ENCODE measurements at places on chromosomes 2 and 18.

- DNase-seq: no peak
These were observed 24.5 kb downstream of the MALT1 start for GRCh38 chr18:58695772-58696171.

DNA sequence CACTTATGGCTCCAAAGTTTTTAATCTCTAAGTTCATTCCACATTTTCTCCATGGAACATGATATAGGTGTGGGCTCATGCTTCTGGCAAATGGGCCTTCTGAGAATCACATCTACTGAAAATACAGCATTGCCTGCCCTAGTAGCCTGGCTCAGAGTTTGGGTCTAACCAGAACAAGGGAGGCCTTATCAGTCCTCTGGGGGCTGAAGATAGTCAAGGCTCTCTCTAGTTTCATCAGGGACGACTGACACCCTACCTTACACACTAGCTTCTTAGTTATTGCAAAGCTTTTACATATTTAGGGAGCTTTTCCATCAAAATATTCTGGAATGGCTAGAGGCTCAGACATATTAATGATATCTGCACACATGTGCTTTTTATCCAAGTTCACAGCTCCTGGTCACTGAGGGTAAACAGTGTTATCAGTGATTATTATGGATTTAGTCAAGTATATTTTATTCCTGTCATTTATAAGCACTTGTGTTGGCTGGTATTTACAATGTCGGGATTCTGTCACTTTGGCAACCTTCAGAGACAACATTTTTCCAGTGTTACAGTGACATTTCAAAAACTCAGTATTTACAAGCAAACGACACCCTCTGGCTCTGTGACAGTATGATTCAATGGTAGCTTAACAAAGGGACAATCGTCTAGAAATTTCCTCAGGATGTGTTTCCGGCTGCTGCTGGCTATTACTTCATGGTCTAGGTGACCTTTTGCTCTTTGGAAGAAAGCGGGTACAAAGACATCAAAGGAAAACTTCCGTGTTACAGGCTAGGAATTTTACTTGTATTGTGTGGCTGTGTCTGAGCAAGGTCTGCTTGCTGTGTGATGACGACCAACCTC lies 200.6 kb downstream of the TCF4 start:
- no peak for DNase-seq

DNA sequence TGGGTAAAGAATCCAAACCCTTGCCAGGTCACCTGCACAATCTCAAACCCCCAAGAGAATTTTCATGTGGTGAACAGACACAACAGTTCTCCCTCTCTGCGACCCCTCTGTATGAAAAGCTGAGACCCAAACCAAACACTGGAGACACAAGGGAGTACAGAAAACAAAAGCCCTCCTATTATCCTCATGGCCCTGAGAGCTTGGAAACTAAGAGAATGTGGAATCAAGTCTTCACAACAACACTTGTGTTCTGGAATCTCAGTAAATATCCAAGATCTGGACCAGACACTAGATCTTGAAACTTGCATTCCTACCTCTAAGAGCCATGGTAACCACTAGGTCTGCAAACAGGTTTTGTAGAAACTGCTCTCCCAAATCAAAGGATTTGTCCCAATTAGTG lies 50.1 kb upstream of the CCDC150 start:
- no peak for DNase-seq

DNA sequence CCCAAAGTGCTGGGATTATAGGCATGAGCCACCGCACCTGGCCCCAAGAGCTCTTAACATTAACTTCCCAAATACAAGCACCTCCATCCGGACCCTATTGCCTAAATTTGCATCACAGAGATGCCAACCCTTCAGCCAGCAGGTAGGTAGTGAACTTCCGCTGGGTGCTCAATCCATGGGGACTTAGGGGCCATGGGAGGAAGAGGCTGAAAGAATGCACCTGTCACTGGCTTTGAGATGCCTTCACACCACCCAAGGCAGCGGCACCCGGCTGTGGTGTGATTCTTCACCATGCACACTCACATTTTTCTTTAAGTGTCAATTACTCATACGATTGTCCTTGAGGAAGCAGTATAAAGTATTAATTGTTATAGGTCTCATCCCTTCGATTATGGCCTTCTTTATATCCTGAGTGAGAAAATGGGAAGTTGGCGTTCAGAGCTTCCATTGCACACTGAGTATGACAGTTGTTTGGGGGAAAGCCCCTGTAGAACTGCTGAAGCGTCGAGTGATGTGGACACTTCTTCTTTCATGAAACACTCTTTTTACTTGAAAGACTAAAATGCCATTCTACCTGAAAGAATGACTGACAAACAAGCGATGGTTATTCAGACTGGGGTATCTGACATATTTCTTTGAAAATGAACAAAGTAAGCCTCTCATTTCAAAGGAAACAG lies 51.8 kb upstream of the BIN1 start:
- DNase-seq: no peak

DNA sequence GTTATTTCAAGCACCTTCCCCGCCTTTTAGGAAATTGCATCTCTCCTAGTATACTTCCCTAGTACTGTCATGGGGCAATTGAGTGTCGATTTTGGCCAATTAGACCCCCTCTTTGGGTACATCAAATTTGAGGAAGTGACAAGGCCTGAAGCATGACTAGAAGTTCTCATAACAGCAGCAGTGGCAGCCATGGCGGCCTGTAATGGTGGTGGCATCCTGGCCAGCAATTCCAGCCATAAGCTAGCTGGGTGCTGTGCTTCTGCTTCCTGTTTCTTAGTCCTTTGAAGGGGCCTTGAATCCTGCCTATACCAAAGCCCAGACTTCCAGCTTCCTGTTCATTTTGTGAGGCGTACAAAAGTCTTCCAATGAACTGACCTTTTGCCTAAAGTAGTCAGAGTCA lies 523.1 kb downstream of the PLCL1 start:
- no peak for DNase-seq

DNA sequence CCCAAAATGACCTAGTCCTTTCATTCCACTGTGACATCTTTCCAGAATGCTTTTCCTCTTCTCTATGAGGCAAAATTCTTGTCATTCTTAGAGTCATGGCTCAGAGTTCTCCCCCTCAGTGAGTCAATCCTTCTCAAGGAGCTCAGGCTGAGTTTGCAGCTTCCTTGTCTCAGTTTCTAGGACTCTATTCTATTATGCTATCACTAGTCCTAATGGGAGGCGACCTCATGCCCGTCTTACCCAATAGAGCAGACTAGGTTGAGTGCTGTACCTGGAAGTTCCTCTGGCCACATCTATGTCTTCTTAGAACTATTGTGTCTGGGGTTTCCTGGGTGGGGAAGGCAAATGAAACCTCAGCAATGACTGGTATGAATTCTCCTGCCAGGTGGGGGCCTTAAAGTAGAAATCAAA lies 51.5 kb downstream of the HAUS1 start:
- DNase-seq: no peak

GRCh38 chr18:2981212-2981728 lies 31.7 kb downstream of the LPIN2 start:
- no peak for DNase-seq

- no peak for DNase-seq
These were observed 217.5 kb downstream of the TRIB2 start for GRCh38 chr2:12934146-12934756.

DNA sequence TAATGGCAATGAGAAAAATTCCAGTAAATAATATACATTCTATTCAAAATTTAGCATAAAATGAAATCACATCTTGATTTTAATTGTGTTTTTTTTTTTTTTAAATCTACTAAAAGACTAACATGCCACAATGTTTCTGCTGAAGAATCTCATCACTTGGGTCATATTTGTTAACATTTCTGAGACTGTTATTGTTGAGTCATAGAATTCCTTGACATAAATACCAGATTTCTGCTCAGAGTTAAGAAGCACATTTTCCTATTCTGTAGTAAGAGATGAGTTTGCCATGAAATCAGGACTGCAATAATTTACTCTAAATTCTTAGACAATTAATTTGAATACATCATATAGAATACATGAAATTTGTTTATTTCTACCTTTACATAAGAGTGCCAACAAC lies 154.9 kb upstream of the KYNU start:
- DNase-seq: no peak

DNA sequence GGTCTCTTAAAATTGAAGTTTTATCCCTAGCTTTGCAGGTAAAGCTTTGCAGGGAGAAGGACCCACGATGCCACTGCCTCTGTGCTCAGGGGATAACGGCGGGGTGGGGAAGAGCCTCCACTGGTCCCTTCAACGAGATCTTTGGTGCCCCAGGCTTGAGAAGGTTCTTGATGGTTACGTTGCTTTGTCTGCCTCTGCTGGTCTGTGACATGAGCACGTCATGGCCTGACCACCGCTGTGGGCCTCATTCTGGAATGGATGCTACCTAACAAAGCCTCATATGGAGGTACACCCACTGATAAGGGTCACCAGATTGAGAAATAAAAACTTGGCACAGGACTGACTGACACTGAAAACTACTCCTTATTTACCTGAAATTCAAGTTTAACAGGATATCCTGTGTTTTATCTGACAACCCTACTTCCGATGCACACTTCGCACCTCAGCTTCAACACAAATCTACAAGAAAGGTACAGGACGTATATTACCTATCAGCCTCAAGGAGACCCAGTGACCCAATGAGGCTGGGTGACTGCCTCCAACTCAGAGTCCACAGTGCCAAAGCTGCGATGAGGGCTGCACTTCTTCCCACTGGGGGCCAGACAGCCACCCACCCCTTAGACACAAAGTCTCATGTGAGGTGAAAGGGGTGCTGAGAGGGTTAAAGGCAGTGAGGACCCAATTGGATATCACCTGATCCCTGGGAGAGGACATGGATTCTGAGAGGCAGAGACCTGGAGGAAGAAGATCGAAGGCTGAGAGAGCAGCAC lies 64.9 kb downstream of the EIPR1 start:
- no peak for DNase-seq

- no peak for DNase-seq
These were observed 8.6 kb downstream of the DNAJB2 start for GRCh38 chr2:219287580-219288265.

Data from NCI-H1105 (cell line).